ENCODE measurements at places on chromosomes 2 and 18.
A peak's percentile ranks its signal among the peaks of the same experiment; 100 is the strongest.

- no peak for DNase-seq
Observed at GRCh38 chr2:215905691-215906090, 107.7 kb downstream of the MREG start.

DNA sequence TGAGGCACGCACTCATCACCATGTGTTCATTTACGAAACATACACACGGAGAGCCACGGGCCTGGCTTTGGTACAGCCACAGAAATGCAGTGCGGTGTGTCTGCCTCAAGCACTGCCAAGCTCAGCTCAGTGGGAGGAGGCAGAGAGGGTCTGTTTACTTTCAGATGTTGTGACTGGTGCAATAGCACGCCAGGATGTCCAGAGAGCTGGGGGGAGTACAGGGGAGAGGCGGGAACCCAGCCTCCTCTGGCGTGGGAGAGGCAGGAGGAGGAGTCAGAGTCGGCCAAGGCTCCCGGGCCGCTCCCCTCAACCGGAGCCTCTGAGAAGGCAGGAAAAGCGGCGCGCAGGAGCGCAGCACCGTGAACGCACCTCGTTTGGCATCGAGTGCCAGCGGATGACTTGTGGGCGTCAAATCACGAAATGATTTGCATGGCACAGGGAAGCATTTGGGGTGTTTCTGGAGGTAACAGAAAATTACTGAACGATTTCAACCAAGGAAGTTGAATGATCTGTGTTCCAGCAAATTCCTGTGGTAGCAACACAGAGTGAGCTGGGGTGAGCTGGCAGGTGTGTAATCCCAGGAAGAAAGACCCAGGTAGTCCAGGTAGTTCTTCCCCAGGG is 143.0 kb downstream of the ZNF516 start:
- peak; percentile 34 for DNase-seq

DNA sequence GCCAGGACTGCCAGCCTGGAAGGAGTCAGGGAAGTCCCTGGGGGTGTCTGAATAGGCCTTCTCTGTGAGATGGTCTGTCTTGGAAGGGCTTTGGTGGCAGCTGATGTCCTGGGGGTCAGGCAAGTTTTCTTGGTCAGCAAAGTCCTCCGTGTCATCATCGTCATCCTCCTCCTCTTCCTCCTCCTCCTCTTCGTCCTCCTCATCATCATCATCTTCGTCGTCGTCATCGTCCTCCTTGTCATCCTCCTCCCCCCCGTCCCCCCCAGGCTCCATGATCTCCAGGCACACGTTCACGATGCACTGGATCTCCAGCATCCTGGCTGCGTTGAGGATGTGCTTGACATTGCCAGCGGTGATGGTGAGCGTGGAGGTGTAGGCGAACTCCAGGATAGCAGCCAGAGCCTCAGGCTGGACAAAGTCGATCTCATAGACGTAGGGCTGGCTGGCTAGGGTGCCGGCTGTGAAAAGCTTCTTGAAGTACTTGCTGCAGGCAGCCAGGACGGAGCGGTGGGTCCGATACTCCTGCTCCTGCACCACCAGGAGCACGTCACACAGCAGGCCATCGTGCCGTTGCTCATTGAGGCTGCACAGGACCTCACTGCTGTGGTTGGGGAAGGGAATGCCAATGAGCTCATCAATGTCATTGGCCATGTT is 110.1 kb upstream of the SMAD2 start:
- DNase-seq: no peak

DNA sequence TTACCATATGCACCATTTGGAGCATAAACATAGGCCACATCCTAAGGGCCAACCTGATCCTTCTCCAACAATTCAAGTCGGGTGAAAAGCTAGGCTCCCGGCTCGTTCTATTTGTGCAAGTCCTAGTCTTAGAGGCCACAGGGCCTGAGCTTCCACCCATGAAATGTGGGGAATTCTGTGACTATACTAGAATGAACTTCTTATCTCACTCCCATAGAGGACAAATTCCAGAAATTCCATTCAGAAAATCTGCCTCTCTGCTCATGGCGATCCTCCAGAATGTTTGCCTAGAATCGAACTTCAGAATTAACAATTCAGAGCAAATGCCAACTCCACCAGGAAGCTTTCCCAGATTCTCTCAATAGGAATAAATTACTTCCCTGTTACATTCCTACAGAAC is 187.9 kb downstream of the BCL11A start:
- DNase-seq: no peak

- DNase-seq: no peak
Observed at GRCh38 chr2:100246163-100247145, 75.8 kb downstream of the LONRF2 start.

- DNase-seq: no peak
Observed at GRCh38 chr2:164323978-164324377, 297.3 kb downstream of the GRB14 start.

- DNase-seq: no peak
Observed at GRCh38 chr2:130385709-130386108, 29.9 kb downstream of the PTPN18 start.

DNA sequence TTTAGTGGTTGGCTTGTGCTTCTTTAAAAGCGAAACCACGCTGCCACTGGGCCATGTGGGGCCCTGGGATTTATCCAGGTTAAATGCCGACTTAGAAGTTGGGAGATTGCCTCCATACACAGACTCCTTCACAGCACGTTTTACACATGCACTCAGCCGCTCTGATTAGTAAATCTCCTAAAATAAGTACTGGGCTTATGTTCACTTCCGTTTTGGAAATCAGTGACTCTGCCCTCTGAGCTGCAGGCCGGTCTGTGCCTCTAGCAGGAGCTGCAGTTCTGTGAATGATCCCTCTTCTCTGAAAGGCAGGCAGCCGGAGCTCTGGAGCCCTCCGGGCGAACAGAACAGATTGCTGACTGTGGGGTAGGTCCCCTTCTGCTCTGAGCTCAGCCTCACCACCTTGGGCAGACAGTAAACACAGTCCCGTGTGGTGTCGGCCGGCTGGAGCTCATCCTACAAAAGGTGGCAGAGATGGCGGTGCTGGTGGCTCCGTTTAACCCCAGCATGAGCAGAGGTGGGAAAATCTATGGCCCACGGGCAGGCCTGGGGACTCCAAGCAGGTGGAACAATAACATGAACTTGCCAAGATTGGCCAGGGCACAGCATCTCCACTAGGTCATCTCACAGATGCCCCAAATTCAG is 9.8 kb upstream of the RAB17 start:
- no peak for DNase-seq

DNA sequence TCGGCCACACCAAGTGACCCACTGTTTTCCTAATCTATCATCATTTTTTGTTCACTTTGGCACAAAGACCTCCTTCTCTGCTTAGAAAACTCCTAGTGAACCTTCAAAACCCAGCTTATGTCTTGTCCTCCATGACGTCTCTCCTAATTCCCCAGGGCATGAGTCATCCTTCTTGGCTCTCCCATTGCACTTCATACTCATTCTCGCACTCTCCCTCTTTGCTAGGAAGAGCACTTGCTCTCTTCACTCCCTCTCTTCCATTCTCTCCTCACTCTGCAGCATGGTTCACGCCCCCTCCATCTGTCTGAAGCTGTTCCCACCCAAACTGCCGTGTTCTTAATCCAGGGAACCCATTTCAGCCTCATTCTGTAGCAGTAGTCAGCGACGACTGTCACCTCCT is 103.9 kb downstream of the MRO start:
- no peak for DNase-seq

DNA sequence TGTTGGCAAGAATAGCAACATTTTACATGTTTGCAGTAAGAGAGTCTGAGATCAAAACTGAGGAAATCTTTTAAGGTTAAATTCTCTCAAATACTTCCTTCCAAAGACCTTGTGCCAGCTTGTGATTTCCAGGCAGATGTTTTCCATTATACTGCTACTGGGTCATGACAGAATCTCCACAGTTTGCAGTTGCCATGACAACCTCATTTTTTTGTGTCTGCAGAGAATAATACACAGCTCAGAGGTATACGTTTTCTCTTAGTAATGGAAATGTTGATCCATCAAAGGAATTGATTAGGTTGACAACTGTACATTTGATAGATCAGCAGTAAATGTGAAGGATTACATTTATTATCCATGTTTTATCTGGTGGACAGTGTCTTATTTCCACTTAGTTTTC is 29.1 kb upstream of the CSRNP3 start:
- DNase-seq: no peak

DNA sequence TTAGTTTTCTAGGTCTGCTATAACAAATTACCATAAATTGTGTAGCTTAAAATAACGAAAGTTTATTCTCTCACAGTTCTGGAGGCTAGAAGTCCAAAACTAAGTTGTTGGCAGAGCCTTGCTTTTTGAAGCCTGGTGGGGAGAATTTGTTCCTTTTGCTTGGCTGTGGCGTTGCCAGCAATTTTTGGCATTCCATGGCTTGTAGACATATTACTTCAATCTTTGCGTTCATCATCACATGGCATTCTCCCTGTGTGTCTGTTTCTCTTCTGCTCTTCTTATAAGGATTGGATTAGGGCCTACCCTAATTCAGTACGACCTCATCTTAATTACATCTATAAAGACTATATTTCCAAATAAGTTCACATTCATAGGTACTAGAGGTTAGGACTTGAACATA is 217.7 kb downstream of the MBD5 start:
- no peak for DNase-seq

DNA sequence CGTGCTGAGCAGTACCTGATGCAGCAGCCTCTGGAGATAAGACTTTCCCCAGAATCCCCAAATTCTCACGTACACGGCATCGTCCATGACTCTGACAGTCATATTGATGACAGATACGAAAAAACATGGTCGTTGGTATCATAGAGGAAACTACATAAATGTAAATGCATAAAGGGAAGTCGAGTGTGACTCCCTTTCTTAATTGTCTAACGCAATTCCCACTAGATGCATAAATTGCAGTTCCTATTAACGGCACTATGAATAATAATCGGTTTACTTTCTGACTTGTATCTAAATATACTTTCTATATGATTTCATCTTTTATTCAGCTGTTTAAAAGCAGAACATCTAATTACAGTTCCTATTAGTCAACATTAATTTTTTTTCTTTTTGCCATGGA is 322.6 kb upstream of the REV1 start:
- DNase-seq: no peak

GRCh38 chr2:234680688-234681619 is 184.1 kb upstream of the ARL4C start:
- no peak for DNase-seq

- DNase-seq: no peak
Observed at GRCh38 chr2:221025398-221025797, 546.7 kb downstream of the EPHA4 start.

DNA sequence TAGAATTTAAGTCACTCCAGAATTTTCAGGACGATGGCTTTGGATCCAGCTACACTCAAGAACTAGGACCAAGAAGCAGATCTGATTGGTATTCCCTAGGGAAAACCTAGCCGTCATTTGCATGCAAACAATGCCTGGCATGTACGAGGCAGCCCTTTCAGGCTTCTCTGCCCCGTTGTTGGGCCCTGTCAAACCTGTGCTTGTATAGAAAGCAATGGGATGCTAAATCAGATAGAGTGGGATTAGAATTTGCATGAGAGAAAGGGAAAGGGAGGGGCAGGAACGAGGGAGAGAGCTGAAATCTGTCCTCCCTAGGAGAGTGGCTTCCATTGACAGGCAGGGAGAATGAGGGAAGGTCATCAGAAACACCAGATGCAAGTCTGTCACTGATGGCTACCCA is 28.6 kb downstream of the ARID5A start:
- DNase-seq: no peak

GRCh38 chr2:77395011-77395410 is 127.2 kb downstream of the LRRTM4 start:
- no peak for DNase-seq

DNA sequence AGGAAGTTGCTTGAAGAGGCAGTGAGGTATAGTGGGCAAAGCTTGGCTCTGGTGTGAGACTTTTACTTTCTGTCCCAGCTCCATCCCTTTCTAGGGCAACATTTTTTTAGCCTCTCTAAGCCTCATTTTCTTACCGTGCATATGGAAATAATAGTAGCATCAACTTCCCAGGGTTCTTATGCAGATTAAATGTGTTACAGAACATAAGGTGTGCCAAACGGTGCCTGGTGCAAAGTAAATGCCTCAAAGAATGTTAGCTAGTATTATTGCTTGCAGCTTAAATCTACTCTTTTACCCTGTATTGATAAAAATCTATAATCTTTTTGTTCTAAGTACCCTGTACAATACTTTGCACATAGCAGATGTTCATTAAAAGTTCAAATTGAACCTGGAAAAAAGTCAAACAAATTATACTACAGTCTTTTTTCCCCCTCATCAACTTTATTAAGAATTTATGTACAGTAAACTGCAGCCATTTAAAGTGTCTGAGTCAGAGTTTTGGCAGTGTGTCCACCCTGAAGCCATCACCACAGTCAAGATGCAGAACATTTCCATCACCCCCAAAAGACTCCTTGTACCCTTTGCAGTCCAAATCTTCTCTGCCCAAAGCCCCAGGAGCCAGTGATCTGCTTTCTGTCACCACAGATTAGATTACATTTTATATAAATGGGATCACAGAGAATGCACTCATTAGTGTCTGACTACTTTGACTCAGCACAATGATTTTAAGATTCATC is 10.6 kb downstream of the MAPRE2 start:
- no peak for DNase-seq

DNA sequence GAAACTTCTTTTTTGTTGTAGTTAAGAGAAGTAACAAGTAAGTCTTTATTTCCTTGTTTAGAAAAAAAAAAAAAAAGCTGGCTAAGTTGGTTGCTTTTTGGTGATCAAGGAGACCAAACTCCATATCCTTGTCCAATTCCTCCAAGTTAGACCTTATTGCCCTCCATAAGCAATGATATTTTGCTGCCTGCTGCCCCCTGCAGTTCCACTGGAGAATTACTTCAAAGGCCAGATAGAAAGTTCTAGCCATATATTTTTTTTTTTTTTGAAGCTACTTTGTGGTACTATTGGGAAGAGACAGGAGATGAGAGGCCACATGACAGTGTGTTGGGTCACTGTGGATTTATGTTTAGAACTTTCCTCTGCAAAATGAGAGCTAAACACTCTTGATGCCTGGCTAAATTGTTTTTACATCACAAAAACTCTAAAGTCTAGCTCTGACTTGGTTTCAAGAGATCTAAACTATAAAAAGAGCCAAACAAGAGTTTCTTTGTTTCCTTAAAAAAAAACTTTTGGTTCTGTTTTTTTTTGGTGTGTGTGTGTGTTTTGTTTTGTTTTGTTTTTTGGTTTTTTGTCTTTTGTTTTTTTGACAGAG is 80.7 kb upstream of the RASGRP3 start:
- peak; percentile 49 for DNase-seq

- no peak for DNase-seq
Observed at GRCh38 chr2:3443506-3444084, 64.1 kb downstream of the TRAPPC12 start.

GRCh38 chr18:3340015-3340681 is 78.2 kb downstream of the MYL12B start:
- no peak for DNase-seq

- DNase-seq: no peak
Observed at GRCh38 chr2:216884347-216884746, 24.5 kb upstream of the TNP1 start.

DNA sequence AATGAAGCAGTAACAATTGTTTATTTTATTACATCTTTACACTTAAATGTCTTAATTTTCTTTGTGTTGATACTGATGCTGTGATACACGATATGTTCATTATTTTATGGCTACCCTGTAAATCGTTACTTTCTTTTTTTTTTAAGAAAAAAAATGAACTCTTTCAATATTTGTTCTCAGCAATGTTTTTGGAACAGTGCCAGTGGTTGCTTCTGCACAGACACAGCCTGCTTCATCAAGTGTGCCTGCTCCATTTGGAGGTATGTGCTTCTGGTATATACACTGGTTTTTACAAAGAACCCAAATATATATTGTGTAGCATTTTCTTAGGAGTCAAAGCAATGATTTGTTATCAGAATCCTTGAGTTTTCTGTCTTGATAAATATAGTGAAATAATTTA is 62.2 kb upstream of the SCYGR2 start:
- DNase-seq: no peak

GRCh38 chr18:36572135-36572856 is 256.5 kb downstream of the TPGS2 start:
- no peak for DNase-seq

Measured in pancreas (tissue), 10 donors.